ENCODE measurements at places on chromosomes 7 and 10.

DNA sequence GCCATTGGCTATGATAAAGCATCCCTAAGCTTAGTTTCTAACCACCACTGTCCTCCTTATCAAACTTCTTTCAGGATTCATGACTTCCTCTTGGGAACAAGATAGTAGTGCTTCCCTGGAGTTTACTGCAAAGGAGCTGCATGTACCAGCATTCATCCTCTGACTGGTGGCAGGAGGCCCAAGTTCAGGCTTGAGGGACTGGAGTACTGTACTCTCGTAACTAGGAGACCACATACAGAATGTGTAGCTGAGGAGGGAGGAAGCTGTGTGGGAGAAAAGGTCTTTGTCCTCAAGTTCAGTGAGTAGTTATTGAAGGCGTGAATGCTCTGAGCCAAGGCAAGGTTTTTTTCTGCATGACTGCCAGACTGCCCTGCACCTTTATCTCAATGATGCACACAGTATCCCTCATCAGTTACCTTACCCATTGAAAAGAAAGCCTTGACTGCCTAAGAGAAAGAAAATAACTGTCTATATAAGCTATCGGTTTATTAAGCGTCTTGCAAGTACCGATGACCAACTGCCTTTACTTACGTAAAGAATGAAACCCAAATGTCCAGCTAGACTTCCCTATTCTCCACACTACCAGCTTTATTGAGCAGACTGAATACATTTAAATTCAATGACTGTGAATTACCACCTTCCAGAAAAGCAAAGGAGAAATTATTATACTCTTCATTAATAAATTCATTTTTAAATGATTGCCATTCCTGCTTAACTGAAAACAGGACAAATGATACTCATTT, 12.8 kb downstream of the SCRN1 start:
- DNase-seq: no peak

DNA sequence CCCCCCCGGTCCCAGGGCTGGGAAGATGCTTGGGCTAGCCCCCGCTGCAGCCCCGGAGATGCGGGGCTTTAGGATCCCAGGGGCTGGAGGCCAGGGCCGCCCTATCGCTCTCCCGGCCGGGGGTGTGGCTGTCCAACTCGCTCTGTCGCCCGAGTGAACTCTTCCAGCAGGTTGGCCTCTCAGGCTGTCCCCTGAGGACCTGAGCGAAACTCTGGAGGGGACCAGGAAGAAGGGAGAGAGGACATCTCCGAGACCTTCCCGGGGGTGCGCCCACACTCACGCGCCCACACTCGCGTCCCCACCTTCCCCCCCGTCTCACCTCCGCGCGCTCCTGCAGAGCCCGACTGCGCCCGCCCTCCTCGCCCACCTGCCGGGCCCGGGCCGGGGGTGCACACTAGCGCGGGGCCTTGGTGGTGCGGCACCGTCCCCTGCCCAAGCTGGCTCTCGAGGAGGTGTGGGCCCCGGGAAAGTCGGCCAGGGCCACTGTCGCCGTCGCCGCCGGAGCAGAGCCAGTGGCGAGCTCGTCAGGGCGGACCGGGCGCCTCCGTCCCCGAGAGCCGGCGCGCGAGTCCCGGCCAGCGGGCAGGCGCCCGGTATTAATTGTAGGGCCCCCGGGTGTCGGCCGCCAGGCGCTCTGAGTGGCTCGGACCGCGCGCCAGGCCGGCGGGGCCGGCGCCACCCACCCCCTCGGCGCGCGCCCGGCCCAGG, 101.7 kb upstream of the SVIL start:
- DNase-seq: peak; percentile 78

GRCh38 chr10:62687230-62687748, 117.2 kb upstream of the ADO start:
- DNase-seq: no peak

GRCh38 chr10:2921956-2922680, 145.2 kb upstream of the PFKP start:
- no peak for DNase-seq

- DNase-seq: no peak
These were observed 96.3 kb downstream of the ATXN7L1 start for GRCh38 chr7:105779856-105780780.

DNA sequence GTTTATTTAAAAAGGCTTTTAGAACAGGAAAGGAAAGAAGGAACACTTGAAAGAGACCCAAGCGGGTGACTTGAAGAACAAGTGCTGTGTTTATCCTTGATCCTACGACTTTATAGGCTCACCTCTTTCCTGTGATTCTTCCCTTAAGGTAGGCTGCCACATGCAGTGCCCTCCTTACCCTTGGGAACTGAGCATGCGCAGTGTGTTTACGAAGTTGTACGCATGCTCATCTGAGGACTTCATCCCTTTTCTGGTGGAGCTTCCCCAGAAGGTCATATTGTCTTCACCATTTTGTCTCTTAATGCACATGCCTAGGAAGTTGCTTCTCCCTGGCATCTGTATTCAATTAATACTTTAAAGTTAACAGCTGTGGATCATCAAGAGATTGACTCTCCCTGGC, 49.9 kb upstream of the VOPP1 start:
- DNase-seq: no peak

DNA sequence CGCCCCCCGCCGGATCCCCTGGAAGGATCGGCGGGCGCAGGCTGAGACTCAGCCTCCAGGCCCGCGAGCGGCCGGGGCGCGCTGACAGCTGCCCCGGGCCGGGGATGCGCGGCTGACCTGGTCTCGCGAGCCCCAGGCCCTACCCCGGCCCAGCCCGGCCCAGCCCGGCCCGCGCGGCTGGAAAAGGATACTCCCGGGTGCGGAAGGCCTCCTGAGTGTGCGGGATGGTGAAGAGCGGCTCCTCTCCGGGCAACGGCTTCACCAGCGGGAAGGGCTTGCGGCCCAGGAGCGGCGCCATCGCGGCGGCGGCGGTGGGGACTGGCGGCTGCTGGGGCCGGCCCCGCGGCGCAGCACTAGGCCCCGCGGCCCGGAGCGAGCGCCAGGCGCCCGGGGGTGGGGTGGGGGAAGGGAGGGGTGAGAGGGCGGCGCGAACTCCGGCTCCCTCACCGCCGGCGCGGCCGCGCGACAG, 423 bp downstream of the BAZ1B start:
- DNase-seq: no peak

GRCh38 chr7:70787286-70787685, 344.7 kb upstream of the GALNT17 start:
- no peak for DNase-seq

DNA sequence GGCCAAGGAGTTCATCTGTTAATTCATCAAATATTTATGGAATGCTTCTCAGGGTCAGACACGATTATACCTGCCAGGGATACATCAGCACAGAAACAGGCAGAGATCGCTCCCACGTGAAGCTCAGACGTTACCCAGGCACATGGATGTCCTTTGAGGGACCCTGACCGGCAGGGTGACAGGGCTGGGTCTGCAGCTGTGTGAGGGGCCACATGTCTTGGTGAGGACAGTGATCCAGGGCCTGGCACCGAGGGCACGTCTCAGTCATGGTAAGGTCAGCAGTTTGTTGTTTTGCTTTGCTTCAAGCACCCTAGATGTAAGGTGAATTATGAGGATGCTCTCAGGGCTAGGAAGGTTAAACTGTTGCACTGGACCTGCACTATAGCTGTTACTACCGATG, 227.9 kb downstream of the WDR37 start:
- no peak for DNase-seq

DNA sequence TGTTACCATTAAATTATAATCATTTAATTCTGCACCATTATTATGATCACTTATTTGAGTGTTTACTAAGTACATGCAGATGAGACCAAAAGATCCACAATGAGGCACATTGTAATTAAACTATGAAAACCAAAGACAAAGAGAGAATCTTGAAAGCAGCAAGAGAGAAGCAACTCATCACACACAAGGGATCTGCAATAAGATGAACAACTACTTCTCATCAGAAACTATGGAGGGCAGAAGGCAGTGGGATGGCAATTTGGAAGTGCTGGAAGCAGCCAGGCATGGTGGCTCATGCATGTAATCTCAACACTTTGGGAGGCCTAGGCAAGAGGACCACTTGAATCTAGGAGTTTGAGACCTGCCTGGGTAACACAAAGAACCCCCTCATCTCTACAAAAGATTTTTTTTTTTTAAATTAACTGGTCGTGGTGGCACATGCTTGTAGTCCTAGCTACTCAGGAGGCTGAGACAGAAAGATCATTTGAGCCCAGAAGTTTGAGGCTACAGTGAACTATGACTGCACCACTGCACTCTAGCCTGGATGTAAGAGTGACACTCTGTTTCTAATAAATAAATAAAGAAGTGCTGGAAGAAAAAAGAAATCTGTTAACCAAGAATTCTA, 47.7 kb downstream of the CDK6 start:
- DNase-seq: no peak

- DNase-seq: no peak
These were observed 15.9 kb downstream of the GRB10 start for GRCh38 chr7:50766849-50767207.

DNA sequence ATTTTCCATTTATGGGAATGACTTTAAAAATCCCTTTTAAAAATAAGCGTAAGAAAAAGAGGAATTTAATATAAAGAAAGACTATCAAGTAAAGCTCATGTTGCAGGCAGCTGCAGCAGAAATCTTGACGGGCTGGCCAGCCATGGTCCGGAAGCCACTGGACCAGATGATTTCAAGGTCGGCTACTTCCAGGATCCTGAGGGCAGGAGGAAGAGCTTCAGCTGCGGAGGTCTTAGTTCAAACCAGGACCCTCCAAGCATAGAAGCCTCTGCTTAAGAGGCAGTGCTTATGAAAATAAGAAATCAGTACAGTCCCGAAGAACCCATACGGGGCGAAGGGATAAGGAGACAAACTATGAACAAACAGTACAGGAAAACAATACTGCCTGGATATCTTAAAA, 220.2 kb upstream of the CELF2 start:
- DNase-seq: no peak

GRCh38 chr10:127193125-127193524, 3.3 kb downstream of the INSYN2A start:
- DNase-seq: no peak

GRCh38 chr10:947881-948280, 16.4 kb upstream of the LARP4B start:
- no peak for DNase-seq

- no peak for DNase-seq
These were observed 18.5 kb downstream of the MPLKIP start for GRCh38 chr7:40115936-40116335.

- no peak for DNase-seq
These were observed 14.5 kb upstream of the PAX4 start for GRCh38 chr7:127632276-127632910.

- no peak for DNase-seq
These were observed 78.3 kb downstream of the MMRN2 start for GRCh38 chr10:86878983-86879713.

GRCh38 chr7:100880645-100881044, 5.7 kb downstream of the SRRT start:
- DNase-seq: no peak

- DNase-seq: no peak
These were observed 5.7 kb downstream of the ANK3 start for GRCh38 chr10:60384011-60384410.

DNA sequence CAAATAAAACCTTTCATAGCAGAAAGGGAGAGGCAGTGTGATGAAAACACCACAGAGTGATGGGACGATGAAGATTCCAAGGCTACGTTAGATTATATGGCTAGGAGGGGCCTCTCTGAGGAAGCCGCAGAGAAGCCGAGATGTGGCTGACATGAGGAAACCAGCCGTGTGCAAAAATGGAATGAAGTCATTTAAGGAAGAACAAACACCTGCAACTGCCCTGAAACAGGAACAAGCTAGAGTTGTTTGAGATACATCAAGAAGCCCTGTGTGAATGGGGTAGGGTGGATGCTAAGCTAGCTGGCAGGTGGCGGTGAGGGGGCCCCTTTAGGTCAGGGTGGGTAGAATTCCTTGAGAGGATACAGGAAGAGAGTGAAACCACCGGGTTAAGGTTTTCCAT, 129.5 kb downstream of the KLF6 start:
- DNase-seq: no peak

DNA sequence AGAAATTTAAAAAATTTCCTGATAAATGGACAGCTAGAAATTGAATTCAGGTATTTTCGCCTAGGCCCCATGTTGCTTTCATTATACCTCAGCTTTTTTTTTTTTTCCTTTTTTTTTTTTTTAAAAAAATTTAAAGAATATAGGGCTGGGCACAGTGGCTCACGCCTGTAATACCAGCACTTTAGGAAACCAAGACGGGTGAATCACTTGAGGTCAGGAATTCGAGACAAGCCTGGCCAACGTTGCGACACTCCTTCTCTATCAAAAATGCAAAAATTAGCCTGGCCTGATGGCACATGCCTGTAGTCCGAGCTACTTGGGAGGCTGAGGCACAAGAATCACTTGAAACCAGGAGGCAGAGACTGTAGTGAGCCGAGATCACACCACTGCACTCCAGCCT, 334.0 kb downstream of the SORCS1 start:
- DNase-seq: no peak

DNA sequence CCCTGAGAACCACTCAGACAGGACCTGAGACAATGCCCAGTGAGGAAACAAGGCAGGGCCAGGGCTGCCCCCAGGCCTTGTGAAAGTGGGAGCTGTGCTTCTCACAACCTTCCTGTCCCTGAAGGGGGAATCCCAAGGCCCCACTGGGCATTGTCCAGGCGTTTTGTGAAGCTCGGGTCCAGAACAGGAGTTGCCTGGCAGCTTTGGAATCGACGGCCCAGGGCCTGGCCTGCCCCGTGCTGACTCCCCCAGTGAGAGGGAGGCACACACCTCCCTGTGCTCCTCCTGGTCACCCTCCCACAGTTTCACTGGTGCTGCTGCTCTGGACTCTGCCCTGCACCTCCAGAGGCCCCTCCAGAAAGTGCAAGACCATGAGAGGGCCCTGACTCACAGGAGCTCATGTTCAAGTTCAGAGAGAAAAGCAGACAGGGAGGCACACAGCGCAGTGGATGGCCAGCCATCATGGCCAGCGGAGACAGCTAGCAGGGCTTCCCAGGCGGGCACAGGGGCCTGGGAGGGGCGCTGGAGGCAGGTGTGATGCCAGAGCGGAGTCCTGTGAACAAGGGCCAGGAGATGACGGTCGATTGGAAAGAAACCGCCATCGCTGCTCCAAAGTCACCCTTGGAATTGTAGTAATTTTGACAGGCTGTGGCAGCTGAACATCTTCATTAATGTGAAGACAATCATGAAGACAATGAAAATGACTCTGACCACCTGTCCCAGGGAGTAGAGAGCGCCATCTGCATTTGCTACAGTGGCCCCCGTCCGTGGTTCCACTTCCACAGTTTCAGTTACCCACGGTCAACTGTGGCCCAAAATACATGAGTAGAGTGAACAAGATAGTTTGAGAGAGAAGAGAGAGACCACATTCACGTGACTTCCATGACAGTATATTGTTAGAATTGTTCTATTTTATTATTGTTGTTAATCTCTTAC, 103.7 kb downstream of the MKI67 start:
- no peak for DNase-seq

GRCh38 chr7:135950429-135950828, 26.7 kb downstream of the MTPN start:
- no peak for DNase-seq

Measured in SW 1271 (cell line).